ENCODE measurements at places on chromosomes 5 and 9.

GRCh38 chr5:39080597-39081204, 6.5 kb upstream of the RICTOR start:
- DNase-seq, result no peak

GRCh38 chr9:134536101-134536900, 105.3 kb upstream of the COL5A1 start:
- DNase-seq, result no peak

DNA sequence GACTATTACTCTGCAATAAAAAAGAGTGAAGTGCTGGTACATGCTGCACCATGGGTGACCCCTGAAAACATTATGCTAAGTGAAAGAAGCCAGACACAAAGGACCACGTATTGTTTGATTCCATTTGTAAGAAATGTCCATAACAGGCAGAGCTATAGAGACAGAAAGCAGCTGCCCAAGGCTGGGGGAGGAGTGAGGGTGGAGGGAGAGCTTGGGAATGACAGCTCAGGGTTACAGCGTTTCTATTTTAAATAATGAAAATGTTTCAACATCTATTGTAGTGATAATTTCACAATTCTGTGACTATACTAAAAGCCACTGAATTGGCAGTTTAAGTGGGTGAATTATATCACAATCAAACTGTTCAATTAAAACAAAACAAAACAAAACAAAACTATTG, 81.7 kb downstream of the MYO10 start:
- no peak for DNase-seq

DNA sequence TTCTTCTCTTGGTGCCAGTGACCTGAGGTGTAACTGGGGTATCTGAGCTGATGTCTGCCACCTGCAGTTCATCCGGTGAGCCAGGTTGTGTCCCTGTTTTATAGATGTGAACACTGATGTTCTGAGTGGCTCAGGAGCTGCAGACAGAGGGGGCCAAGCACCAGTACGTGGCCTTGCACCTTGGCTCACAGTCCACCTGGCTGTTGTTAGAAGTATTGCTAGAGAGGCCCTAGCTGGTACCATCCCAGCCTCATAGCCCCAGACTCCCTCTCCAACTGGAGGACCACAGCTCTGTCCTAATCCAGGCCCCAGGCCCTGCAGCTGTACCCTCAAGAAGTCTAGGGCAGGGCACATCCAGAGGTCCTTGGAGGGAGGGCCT, 16.2 kb downstream of the PHF2 start:
- no peak for DNase-seq

DNA sequence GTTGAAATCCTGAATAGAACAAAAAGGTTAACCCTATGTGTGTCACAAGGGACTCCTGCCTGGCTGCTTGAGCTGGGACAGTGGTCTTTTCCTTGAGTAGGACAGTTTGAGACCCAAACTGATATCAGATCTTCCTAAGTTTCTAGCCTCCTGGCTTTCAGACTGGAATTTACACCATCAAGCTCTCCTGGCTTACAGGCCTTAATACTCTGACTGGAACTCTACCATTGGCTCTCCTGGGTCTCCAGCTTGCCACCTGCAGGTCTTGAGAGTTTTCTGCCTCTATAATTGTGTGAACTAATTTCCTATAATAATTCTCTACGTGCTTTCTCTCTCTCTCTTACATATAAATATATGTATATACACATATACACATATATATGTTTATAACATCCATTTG, 112.5 kb downstream of the PRR16 start:
- no peak for DNase-seq

GRCh38 chr9:106921341-106921899, 58.5 kb downstream of the ZNF462 start:
- no peak for DNase-seq

- no peak for DNase-seq
Observed at GRCh38 chr5:38413696-38414095, 142.8 kb downstream of the LIFR start.

DNA sequence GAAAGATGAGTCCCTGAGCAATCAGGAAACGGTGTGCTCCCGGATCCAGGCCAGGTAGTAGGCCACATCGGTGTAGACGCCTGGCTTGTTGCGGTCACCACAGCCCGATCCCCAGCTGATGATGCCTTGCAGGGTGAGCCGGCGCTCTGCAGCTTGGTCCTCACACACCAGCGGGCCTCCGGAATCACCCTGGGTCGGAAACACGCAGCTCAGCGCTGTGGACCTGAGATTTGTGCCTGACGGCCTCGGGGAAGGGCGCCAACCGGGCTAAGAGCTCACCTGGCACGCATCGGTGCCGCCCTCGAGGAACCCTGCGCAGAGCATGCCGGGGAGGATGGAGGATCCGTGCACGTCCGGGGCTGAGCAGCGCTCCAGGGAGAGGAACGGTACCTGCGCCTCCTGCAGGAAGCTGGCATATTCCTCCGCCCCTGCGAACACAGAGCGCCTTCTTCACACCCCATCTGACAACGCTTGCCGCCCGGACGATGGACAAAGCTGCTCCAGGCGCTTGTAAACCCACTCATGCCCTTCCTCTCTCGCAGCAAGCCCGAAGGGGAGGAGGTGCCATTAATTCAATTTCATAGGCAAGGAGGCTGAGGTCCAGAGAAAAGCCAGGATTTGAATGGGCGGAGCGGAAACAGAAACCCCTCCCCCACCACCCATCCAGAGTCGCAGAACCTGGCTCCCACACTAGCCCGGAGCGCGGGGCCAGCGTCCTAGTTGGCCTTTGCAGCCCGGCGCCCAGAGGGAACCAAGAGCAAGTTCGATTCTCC, 2.0 kb upstream of the PFN3 start:
- DNase-seq, result peak; percentile 62

- DNase-seq, result no peak
Observed at GRCh38 chr5:123035918-123036390, 571 bp downstream of the PPIC start.

DNA sequence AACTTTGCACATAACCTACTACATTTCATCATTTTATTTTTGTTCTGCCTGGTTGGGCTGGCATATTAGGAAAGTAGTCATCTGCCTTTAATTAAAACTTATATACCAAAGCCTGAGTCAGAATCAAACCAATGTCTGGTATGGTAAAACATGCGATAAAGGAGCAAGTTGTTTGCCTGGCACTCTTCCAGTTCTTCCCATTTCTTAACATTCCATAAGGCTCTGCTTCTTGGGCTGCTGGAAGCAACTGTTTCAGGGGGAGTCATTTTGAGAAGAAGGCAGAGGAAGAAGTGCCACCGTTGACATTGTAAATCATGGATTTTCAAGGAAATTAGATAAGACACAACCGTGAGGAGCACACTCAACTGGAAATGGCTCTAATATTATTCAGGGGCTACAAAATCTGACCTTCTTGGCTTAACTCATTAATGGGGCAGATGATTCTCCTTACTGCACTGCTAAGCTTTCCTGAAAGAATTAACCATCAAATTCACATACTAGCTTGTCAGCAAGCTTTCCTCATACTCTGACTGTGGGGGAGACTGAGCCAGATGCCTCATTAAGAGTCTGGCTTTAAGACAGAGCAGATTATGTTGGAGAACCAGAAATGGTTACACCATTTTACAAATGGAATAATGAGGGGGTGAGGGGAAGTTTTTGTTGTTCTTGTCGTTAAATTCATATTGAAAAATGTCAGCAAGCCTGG, 391.0 kb downstream of the TMEM232 start:
- DNase-seq, result no peak

DNA sequence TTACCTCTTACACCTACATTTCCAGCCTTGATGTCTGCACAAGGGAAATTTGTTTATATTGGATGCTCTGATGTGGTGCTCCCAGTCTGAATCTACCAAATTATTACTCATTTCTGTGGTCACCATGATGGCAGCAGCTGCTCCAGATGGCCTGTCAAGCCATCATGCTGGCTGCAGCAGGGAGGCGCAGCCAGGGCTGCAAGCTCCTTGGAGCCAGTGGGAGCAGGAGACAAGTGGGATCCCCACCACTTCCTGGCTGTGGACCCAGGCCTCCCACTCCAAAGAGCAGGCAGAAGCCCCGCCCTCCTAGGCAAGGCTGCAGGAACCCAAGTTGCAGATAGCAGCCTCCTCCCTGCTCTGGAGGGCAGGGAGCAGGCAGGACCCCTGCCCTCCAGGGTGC, 241.1 kb upstream of the ATP10B start:
- DNase-seq, result no peak

DNA sequence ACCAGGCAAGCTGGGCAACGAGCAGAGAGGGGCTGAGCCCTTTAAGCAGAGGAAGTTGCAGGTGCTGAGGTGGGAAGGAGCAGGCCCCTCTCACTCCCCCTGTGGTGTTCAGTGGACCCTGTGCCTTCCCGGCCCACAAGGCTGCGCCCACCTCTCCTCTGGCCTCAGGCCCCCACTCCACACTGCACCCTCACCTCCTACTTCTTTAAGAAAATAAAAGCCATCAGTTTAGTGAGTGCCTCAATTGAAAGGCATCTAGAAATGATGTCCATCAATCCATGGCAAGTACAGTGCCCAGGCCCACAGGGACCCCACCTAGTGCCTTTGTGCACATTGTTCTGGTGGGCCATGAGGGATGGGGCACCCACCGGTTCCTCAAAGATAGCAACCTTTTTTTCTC, 158.0 kb downstream of the PAX5 start:
- DNase-seq, result no peak

DNA sequence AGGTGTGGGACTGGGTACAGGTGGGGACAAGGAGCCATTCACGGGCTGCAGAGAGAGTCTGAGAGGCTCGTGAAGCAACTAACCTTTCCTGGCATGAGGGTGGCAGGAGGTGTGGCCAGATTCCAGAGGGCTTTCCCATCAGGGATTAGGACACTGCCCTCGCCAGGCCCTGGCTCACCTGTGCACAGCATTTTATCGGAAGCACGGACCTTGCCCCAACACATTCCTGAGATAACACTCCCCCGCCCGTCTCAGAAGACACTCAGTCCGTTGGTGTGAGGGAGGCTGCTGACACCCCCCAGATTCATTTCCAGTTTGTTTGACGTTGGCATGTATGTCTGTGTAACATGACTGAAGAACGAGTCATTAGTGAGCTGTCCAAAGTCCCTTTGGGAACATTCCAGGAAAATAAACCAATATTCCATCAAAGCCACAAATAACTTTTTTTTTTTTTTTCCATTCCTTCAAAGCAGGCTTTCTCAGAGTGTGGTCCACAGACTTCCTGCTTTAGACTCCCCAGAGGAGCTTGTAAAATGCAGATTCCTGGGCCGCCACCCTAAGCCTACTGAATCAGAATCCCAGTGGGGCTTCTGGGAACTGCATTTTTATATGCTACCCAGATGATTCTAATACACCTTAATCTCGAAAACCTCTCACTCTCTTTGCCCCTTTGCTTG, 23.4 kb downstream of the WWC1 start:
- no peak for DNase-seq

GRCh38 chr9:116661037-116661954, 25.8 kb upstream of the TRIM32 start:
- no peak for DNase-seq

- no peak for DNase-seq
Observed at GRCh38 chr9:89592963-89593726, 11.7 kb upstream of the GADD45G start.

GRCh38 chr5:169805527-169805934, 168.5 kb downstream of the DOCK2 start:
- peak; percentile 47 for DNase-seq

DNA sequence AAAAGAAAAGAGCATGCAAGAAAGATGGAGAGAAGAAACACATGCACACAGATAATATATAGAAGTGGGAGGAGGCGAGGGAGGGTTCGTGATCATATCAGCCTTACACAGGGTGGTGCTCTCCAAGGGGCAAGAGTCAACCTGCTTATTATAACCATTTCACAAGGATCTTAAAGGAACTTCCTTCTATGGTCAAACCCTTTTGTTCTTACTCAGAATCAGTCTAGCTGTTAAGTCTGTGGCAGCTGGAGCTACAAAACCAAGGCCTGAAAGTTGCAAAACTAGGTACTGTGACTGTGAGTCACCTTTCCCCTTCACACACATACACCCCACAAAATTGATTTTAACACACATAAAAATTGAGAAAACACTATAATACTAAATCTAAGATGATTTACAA, 18.5 kb upstream of the ERMP1 start:
- DNase-seq, result peak; percentile 29

GRCh38 chr9:75001719-75002421, 26.2 kb downstream of the CARNMT1 start:
- no peak for DNase-seq

DNA sequence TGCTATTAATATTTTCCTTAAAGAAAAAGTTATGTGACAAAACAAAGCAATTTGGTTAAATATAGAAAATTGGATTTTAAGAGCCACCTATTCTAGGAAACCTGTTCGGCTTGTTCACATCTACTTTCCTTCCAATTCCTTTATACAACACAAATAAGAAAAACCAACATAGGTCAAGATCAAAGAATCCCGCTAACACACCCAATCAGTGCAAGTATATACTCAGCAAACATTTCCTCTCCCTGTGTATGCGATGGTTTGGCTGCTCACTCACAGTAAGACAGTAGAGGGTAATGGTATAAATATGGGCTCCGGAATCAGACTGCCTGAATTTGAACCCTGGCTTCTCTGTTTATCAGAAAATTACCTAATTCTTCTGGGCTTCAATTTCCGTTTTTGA, 757.5 kb upstream of the ZNF608 start:
- no peak for DNase-seq

DNA sequence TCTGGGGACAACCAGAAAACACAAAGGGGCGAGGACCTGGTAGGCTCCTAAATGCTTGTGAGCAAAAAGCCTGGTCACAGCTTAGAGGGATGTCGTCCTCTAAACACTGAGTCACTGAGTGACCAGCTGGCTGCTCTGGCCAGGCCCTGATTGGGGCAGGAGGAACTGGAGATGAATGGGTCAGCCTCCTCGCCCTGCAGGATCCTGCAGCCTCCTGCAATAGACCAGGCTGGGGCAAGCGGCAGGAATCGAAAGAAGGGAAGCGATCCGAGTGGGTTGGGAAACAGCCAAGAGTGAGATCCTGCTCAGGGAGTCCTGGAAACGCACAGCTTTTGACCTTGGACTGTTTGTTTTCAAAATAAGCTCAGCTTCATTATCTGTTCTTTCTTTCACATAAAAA, 34.1 kb upstream of the MSX2 start:
- no peak for DNase-seq

GRCh38 chr9:36874921-36875320, 159.1 kb downstream of the PAX5 start:
- no peak for DNase-seq

GRCh38 chr9:136558373-136558772, 12.5 kb upstream of the NOTCH1 start:
- DNase-seq, result no peak

GRCh38 chr5:169548315-169548714, 35.3 kb upstream of the SPDL1 start:
- DNase-seq, result no peak

DNA sequence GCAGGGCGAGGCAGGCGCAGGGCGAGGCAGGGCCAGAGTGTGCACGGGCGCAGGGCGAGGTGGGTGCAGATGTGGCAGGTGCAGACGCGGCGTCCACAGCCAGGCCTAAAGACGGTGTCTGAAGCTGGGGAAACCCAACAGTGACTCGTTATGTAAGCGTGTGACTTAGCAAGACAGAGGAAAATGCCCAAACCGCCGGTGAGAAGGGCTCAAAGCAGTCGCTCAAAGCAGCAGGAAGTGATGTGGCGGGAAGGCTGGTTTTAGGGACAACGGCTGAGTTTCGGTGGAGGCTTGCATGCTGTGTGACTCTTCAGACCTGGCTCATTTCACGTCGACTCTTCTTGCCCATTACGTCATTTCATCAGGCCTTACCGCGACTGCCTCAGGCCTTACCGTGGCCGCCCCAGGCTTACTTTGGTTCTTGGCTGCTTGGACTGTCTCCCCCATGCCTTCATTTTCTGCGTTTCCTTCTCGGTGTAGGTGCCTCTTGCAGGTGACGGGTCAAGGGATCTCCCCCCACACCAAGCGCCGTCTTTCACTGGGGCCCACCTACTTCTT, 50.5 kb upstream of the EXOC3 start:
- peak; percentile 73 for DNase-seq
